ENCODE measurements at places on chromosomes 16 and 17.
A peak's percentile ranks its signal among the peaks of the same experiment; 100 is the strongest.

GRCh38 chr17:81980707-81981343 is 3.4 kb downstream of the ASPSCR1 start:
- DNase-seq = no peak

GRCh38 chr16:11410376-11411058 is 65.3 kb downstream of the RMI2 start:
- DNase-seq = no peak

- DNase-seq = no peak
Observed at GRCh38 chr17:27868565-27868964, 24.6 kb downstream of the LYRM9 start.

GRCh38 chr16:51388516-51388951 is 237.5 kb upstream of the SALL1 start:
- DNase-seq = no peak

DNA sequence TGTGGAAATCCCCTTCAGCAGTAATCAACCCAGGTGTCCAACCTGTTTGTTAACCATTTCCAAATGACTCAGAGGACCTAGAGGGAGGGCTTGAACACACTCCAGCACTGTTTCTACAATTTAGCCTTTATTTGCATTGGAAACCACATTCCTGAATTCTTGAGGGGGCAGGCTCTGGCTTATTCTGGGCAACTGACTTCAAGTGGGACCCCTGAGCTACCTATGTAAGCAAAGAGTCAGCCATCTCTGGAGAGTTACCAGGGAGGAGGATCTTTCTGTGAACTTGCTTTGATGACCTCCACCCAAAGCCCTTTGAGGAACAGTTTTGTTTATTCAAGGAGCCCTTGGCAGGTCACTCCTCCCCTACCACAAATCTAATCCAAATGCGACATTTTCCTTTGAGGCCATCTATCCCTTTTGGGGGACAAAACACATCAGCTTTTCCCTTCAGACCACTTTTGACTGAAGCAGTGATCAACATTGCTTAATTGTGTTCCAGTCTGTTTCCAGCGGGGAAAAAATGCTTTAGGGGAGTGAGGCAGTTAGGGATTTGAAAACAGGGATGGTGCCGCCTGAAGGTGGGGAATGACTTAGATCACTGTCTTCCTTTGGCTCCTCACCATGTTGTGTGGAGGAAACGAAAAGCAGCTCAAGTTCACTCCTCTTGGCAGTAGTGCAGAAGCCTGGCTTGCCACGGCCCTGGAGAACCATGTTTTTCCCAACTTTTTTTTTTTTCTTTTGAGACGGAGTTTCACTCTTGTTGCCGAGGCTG is 46.2 kb downstream of the TUBD1 start:
- DNase-seq = peak; percentile 95

- DNase-seq = no peak
Observed at GRCh38 chr17:52837492-52837891, 679.0 kb upstream of the CA10 start.

- DNase-seq = no peak
Observed at GRCh38 chr16:12545297-12545610, 258.4 kb downstream of the CPPED1 start.

Measured in astrocyte of the cerebellum (primary cell).